Dermis blood vessel endothelial cell (primary cell): ENCODE measurements at places on chromosomes 7 and 10. TPM values are rescaled to one million over a fixed set of nuclear protein-coding genes. Genes with fewer than 3 reads are reported as not detected.

DNA sequence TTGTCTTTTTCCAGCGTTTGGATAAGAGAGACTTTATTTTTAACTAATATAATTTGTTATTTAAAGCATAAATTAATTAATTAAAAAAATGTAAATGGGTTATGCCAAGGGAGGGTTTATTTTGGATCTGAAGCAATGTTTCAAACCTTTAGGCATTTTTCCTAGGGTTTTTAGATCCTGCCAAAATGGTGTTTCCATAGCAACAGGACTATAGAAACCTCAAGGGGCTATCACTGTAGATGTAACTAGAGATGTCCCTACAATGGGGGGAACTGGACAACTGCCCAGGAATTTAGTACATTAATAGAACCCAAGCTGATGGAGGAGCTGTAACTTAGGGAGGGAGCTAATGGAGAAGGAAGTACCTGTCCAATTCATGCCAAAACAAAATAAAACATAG lies 57.3 kb downstream of the SLC39A12 start:
- DNase-seq = no peak

GRCh38 chr10:52334595-52334994 lies 20.5 kb downstream of the DKK1 start:
- peak; percentile 66 for DNase-seq

INMT gene
- total RNA-seq = 0.05 TPM in 1 of 2 replicates, not detected in the other

SPDYE1 gene
- total RNA-seq = not detected in 2 replicates

GRCh38 chr10:44981172-44982113 lies 2.8 kb upstream of the DEPP1 start:
- DNase-seq = peak; percentile 93

NPFFR1 gene
- not detected in 2 replicates for total RNA-seq

NRP1 gene
- 178 and 209 TPM in 2 replicates for total RNA-seq

GRCh38 chr10:75475460-75476182 lies 44.2 kb downstream of the LRMDA start:
- no peak for DNase-seq

TRIM8 gene
- total RNA-seq = 65.7 and 124 TPM in 2 replicates

GRCh38 chr10:71860243-71861029 lies 9.4 kb upstream of the PSAP start:
- DNase-seq = peak; percentile 99

NPSR1 gene
- total RNA-seq = not detected in 2 replicates

SPDYE5 gene
- not detected in 2 replicates for total RNA-seq

BLNK gene
- not detected in 2 replicates for total RNA-seq

- no peak for DNase-seq
Observed at GRCh38 chr10:88733215-88733614, 26.6 kb upstream of the LIPN start.

- no peak for DNase-seq
Observed at GRCh38 chr7:81068-81925, 111.1 kb upstream of the FAM20C start.

DNA sequence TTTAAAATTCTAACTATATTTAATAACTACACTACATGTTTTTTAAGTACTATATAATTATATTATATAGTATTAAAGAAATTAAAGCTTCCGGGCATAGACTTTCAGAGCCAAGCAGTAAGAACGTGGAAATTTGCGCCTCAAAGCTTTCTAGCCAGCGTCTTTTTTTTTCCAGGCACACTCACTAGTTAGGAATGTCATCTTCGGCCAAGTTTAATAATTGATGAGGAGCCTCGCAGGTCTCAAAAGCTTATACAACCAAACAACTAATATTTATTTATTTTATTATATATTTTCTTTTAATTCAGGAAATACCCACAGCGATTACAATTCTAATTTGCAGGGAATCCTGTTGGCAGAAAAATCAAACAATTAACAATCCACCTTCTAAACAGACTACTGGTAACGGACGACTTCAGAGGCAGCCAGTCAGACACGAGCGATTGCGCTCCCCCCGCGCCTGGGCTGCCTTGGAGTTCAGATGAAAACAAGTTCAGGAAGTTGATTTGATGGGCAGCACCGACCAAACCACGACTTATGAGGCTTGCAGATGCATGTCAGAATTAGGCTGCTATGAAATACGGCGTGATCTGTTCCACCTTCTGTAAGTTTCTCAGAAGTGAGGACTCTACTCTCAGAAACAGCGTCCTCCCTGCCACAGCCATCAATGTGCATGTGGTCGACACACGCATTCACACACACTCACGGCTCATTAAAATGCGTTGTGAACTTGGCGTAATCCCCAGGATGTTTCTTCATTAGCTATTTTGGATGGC lies 431.8 kb upstream of the MGMT start:
- DNase-seq = peak; percentile 90

DNA sequence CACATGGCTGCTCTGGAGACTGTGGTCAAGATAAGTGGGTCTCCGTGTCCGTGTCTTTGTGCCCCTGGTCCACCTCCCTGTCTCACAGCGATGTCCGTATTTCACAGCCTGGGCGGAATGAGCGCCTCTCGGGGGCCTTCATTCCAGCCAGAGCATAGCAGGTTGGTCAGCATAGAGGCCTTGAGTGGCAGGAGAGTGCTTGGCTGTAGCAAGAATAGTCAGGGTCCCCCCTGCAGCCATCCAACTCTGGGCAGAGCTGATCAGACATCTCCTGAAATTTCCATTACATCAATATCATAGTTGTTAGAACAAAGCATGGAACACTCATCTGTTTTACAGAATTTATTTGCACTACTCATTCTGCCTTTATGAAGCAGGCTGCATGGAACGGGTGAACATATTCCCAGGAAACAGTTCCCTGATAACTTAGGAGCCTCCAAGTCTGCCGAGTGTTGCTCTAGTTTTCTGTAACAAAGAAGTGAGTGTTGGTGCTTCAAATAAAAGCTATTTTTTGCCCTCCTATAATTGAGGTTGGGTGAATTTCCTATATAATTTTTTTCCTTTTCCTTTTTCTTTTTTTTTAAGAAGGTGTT lies 255.3 kb downstream of the INHBA start:
- DNase-seq = no peak

EPHA1 gene
- total RNA-seq = 0.09 TPM in 1 of 2 replicates, not detected in the other

- DNase-seq = peak; percentile 14
Observed at GRCh38 chr10:986881-987619, 1.2 kb upstream of the GTPBP4 start.

- DNase-seq = no peak
Observed at GRCh38 chr10:74917481-74918077, 91.2 kb downstream of the KAT6B start.

FZD8 gene
- total RNA-seq = 25.6 and 30.5 TPM in 2 replicates

OPALIN gene
- total RNA-seq = not detected in 2 replicates

- DNase-seq = no peak
Observed at GRCh38 chr10:119522747-119523426, 19.6 kb downstream of the RGS10 start.

GRCh38 chr7:82098414-82098813 lies 328.6 kb upstream of the HGF start:
- no peak for DNase-seq

GRCh38 chr10:116654816-116655215 lies 34.1 kb downstream of the PNLIPRP2 start:
- no peak for DNase-seq

DNA sequence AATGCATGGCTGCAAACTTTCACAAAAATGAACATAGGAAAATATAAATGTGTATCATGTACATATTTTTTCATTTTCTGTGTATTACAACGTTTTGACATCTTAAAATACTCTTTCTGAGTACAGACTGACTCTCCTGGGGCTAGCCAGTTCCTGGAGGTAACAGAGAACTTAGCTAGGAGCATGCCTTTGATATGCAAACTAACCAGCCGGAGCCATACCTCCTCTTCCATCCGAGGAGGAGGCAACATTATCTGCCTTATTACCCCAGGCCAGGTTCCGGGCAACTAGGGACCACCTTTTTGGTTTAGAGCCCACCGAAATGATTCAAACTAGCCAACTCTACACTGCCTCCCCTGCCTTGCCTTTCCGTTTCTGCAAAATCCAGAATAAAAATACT lies 33.7 kb upstream of the HECW1 start:
- DNase-seq = no peak

DNA sequence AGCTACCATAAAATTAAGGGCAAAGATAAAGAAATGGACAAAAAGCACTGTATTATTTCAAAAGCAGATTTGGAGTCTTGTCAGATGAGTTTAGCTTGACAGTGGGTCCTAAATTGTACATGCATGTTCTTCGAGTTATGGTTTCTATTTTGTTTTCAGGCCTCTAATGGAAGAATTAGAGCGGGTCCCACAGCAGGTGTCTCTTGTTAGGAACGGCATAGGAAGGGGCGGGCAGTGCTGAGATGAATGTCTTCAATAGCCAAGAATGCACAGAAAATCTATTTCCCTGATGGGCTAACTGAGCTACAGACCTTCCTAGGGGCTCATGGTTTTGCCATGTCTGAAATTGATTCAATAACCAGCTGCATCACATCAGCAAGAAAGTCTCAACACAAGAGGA lies 304.4 kb downstream of the FRMD4A start:
- no peak for DNase-seq

DNA sequence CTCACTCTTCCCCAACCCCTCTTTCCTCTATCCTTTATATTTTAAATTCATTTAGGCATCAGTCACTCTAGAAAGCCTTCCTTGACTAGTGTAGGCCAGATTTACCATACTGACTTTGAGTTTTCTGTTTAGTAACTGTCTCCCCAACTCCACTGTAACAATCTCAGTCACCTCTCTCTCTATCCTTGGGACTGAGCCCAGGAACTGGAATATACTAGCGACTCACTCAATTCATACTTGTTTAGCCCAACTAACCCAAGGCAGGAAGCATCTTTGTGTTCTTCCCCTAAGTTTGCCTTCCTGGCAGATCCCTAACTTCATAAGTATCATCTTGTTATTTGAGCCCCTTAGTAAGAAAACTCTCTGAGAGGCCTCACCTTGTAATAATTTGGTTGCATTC lies 19.1 kb downstream of the PLCE1 start:
- no peak for DNase-seq

GRCh38 chr10:82888809-82889455 lies 1013.9 kb downstream of the NRG3 start:
- DNase-seq = no peak
